ENCODE measurements at places on chromosomes 1 and 21.
A peak's percentile ranks its signal among the peaks of the same experiment; 100 is the strongest.

DNA sequence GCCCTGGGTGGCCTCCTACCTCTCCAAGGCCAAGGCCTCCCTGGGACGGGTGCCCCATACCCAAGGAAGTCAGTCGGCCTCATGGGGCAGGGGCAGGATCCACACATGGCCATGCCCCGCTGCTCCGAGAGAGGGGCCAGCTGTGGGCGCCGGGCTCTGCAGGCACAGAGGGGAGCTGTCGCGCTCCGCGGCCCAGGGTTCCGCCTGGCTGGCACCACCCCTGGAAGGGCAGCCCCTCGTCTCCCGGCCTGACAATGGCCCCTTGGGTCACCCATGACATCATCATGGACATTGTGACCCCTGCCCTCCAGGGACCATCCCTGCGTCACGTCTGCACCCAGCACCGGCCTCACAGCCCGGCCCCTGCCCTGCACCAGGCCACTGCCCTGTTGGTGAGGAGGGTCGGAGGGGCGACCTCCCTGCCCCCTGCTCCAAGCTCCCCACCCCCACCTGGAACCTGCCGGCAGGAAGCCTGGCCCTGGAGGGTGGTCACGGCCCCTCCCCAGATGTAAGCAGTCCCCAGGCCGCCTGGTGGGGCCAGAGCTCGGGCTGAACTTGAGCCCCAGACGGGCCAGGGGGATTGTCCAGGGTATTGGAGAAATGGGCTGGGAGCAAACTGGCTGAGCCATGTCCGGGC, 5.8 kb downstream of the TTLL10 start:
- no peak for DNase-seq

- DNase-seq: no peak
Measured at GRCh38 chr1:94768036-94768435, 52.1 kb upstream of the SLC44A3 start.

DNA sequence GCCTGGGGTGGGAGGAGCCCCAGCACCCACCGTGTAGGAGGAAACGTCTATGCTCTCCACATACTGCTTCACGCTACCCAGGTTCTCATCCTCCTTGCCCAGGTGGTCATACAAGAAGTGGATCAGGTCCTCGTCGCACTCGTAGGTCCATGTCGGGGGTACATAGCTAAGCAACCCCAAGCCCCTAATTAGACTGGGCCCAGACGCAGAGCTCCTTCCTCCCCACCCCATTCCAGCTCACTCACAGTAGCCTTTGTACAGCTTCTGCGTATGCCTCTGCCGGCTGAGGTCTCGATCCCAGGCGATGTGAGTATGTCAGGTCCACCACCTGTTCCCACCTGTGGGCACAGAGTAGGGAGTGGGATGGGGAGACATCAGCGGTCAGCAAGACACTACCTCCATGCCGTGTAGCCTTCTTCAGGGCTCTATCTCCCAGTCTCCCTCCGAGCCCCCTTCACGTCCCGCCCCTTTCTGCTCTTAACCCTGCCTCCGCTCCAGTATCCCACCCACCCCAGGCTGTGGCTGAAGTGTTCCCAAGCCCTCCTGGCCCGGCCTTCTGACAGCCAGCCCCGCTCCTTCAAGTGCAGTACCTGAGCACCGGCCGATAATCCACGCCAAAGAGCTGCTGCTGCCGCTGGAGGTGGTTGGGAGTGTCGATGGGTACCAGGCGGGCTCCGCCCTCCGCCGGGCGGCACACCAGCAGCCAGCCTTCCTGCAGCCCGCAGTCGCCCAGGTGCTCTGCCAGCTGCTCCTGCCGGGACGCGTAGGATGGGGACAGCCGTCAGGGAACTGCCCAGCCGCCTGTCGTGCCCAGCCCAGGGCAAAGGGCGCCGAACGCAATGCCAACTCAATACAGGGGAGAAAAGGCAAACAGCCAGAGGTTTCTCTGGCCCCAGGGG, 919 bp downstream of the HECTD3 start:
- no peak for DNase-seq

GRCh38 chr1:225883616-225884265, 1.6 kb upstream of the TMEM63A start:
- DNase-seq: no peak

- no peak for DNase-seq
Measured at GRCh38 chr1:30686236-30686935, 37.0 kb downstream of the MATN1 start.

GRCh38 chr1:81710857-81711256, 89.9 kb upstream of the ADGRL2 start:
- no peak for DNase-seq

DNA sequence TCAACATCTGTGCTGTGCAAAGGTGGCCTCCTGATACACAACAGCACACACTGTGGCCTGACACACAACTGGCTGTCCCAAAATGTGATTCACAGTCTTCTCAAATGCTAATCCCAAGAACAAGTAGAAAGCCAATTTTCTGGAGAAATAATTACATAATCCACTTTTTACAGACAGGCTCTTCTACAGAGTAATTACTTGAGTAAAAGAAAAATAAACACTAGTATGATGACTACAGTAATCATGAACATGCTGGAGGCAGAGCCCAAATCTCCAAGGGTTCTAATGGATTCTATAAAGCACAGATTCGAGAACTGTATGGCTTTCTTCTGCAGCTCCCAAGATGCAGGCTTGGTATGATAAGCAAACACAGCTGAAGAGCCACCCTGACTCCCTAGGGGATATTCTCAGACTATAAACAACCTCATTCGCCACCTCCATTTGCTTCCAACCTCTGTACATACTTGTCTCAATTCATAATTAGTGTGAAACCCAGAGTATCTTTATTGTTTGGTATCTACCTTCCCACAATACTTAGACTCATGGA, 81.9 kb downstream of the SIPA1L2 start:
- peak; percentile 76 for DNase-seq

GRCh38 chr1:11328444-11328843, 55.4 kb downstream of the UBIAD1 start:
- DNase-seq: no peak

DNA sequence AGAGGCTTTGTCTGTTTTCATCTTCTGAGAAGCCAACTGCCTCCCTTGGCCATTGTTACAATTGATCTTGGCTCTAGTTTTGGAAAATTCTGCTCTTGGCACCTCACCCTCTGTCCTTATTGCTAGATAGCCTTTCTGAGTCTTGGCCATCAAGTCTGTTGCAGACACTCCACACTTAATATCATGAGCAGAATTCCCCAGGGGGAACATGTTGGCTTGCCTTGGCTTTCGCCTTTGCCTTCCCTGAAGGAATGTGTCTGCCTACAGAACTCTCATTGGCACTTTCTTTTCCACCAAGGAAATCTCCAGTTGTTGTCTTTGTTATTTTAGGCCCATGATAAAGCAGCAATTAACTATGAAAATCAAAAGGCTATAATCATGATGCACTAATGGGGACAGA, 42.7 kb upstream of the LDLRAP1 start:
- DNase-seq: no peak

- no peak for DNase-seq
Measured at GRCh38 chr1:48761986-48762385, 14.7 kb downstream of the BEND5 start.
